EL (cell line): ENCODE measurements at places on chromosomes 5 and 9.

- no peak for DNase-seq
These were observed 302.2 kb downstream of the ZNF608 start for GRCh38 chr5:124444147-124444775.

DNA sequence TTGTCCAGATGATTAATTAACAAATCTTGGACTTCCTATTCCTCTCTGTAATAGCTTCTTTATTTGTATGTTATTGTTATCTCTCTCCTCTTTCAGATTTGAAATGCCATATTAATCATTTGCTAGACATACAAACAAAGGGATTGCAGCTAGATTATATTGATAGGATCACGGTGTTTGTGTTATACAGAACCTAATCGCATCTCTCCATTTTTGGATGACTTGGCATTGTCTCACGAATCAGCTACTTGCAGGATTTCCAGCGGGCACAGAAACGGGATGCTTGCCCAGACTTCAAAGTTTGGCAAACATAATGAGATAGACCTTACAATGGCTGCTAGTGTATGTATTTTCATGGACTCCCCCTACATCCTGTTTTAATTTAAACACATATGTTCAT is 368.1 kb downstream of the TLE4 start:
- no peak for DNase-seq

- peak; percentile 48 for DNase-seq
These were observed 152.2 kb downstream of the ARHGAP26 start for GRCh38 chr5:142922223-142922952.

DNA sequence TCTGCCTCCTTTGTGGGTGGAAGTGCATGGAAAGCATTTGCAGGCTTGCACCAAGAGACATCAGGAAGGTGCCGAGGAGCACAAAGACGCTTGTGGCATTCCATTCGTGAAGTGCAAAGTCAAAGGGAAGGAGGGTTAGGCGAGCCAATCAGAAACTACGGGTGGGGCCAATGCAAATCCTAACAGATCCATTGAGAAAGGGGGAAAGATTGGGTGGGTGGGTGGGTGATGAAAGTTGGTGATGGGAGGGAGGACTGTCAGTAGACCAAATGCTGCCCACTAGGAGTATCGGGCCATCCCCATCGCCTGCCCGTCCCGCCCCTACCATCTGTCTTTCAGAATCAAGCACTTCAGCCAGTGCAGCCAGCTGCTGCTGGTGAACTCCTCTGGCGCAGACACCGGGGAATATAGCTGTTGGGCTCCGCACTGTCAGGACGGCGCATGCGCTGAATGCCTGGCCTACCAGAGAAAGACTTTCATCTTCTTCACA is 17.1 kb upstream of the ANXA6 start:
- no peak for DNase-seq

- DNase-seq = no peak
These were observed 706.6 kb upstream of the ZNF608 start for GRCh38 chr5:125452991-125453390.

DNA sequence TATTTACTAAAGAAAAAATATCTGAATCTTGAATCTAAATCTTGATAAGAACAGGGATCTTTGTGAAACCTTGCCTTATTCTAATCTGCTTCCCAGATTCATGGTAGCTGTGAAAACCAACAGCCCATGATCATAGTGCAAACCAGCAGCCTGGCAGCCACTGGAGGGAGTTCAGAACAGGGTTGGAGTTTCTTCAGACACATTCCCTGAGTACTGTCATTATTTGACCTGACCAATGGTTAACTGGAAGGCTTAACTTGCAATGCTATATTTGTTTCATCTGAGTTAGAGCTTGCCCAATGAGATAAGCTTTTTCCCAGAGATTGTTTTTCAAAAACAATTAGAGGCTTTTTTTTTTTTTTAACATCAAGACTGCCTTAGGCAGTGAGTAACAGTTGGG is 47.8 kb downstream of the LOX start:
- no peak for DNase-seq

- no peak for DNase-seq
These were observed 350.4 kb downstream of the CDH10 start for GRCh38 chr5:24294333-24294732.

DNA sequence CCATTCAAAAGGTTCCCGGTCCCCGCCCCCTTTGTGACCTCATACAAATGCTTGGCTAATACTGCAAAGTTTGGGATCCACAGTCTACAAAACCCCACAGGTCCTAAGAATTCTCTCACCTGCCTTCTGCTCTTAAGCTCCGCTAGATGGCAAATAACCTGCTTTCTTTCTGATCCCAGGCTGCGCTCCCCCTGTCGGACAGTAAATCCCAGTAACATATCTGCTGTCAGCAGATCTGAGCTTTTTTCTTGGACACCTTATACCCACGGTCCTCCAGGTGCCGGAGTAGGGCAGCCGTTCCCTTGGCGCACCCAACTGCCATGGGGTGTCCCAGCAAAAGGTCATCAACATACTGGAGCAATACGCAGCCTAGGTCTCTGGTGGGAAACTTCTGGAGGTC is 39.0 kb upstream of the PPP1R26 start:
- DNase-seq = no peak

- DNase-seq = no peak
These were observed 104.9 kb upstream of the ZNF618 start for GRCh38 chr9:113771199-113771598.

- no peak for DNase-seq
These were observed 15.2 kb upstream of the PHYKPL start for GRCh38 chr5:178247481-178248456.

DNA sequence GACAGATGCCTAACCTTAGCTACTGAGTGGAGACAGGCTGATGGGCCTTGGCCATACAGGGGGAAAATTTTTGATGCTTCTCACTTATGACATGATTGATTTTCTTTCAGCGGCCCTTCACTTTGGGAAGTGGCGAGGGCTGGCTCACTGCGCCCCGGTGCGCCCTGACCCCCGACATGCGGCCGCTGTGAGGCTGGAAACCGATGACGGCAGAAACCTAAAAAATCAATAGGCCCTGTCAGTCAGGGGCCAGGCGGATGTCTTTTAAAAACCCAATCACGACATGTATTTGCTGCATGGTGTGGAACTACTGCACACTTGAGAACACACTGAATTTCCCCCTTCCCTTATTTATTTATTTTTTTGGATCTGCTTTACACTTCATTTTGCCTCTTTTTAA is 121.7 kb downstream of the EBF1 start:
- no peak for DNase-seq

DNA sequence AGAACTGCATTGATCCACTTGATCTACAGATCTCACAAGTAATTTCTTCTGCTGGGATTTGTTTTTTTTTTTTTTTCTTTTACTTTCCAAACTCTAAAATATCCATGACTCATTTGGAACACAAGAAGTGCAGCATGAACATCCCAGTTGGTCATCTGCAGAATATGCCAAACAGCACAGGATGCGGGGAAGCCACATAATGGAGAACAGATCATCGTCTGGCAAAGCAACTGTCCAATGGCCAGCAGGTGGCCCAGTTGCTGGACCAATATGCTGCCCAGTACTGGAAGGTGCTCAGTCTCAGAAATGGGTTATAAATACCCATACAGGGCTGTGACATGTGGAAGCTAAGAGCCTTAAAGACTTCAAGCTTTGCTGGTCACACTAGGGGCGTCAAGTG is 221.3 kb upstream of the TAS2R1 start:
- DNase-seq = peak; percentile 94

DNA sequence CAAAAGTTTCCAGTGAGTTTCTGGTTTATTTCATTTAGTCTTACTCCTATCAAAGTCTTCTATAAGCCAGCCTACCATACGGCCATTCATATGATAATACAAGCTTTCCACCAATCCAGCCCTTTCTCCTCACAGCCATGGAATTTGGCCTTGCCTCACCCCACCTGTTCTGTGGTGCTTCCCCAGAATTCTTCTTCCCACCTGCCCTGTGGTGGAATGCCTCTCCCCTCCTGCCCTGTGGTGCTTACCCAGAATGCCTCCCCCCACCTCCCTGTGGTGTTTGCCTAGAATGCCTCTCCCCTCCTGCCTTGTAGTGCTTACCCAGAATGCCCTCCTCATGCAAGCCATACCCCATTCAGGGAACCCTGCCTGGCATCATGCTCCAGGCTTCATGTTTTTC is 90.3 kb upstream of the APC start:
- no peak for DNase-seq

DNA sequence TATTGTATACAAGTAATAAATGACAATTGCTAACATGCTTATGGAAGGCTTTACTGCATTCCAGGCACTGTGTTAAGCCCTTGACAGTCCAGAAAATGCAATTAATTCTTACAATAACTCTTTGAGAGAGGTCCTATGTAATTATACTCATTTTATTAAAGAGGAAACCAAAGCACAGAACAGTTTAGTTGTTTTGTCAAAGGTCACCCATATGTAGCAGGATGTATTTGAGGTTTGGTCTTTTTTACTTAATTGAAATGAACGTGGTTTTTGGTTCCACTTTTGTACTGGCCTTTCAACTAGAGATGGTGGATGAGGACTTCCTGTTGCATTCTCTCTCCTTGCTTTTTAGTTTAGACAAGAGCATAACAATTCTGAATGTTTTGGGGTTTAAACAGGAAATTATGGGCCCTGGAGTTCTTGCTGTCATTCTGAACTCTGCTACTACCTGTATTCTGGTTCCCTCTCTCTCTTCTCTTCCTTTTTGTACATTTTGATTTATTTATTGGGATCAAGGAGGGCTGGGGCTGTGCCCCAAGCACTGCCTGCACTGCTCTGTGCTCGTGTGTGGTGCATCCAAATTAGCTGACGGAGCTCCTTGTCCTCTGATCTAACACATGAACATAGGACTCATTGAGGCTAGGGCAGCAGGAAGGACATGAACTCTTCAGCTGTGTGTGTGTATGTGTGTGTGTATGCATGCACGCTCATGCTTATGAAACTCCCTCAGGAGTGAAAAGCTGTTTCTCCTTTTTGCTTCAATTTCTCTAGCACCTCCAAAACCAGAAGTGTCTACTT is 47.4 kb downstream of the SLC28A3 start:
- no peak for DNase-seq

DNA sequence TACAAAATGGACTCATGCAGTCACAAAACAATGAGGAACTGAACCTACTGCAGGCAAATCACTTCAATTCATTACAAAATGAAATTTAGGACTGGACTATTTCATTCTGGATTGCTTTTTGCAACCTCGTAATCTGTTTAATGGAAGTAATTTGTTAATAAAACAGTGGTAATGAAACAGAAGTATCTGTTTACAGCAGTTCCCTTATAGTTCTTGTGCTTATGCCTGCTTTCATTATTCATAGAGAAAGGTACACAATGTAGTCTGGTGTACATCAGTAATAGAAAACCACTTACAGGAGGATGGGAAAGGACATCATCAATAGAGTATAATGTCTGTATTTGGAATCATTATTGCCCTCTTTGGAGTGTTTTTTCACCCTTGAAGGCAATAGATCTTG is 389.2 kb upstream of the NUDT12 start:
- DNase-seq = no peak

DNA sequence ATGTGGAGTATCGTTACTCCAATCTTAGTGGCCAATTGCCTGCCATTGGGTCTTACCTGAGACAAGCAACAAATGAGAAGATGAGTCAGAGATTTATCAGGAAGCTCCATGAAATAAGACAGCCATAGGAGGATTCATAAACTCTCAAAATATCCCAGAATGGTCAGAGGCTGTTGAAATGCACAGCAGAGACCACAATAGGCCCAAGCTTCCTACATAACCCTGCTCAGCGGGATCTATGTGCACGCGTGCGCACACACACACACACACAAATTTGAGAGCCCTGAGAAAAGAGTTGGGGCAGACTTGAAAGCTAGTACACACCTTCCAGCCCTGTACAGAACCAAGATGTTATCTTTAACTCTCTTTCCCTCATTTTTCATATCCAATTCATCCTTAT is 9.8 kb downstream of the UIMC1 start:
- DNase-seq = no peak

DNA sequence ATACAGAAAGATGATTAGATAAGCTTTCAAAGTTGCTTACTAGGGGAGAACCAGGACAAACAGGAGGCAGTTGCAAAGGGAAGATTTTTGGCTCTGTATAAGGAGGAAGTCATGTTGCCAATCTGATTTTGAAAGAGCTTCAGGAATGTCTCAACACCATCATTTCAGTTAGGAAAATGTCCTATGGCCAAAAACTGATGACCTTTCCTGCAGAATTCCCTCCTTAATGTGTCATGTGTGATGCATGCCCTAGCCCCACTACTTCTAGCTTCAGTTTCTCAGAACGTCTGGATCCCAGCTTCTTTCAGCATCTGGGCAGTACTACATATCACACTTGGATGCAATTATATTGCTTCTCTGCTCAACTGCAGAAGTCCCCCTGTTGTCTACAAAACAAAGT is 211.5 kb upstream of the NREP start:
- DNase-seq = peak; percentile 46

DNA sequence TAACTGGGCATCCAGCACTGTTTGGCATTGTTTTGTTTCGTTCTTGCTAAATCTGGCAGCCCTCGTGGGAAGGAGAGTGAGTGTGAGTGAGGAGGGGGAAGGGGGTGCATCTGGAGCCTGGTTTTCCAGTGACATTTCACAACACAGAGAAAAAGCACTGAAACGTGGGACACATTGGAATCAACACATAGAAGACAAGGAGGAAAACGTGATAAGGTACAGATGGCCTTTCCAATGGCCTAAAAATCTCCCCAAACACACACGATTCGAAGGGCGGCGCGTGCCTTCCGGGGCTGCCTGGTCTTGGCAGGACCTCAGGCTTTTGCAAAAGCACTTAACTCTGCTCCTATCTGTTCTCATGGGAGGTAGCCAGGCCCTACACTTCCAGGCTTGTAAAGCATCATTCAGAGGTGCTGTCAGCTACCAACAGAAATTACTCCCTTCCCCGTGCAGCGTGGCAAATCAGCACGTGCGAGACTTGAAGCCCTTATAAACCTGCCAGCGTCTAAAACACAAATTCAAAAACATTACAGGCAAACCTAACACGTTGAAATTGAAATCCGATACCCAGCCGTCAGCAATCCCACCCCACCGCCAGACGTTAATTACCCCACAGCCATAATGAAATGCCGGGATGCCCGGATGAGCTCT is 129.4 kb downstream of the OLFM1 start:
- DNase-seq = no peak

DNA sequence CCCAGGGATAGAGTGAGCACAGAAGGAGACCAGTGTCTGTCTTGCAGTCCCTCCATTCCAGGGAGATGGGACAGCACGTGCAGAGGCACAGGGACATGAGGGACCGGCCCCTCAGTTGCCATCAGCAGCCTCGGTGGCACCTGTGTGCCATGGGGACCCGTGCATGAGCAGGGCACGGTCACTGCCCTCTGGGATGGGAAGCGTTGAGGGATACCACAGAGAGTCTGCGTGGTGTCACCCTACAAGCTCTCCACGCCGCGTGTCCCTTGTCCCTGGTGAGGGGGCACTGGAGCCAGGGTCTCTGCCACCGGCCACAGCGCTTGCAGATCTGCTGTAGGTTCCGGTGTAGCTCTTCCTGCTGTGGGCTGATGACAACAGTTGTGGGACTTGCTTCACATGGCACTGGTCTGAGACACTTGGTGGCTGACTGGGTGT is 108.1 kb downstream of the CACNA1B start:
- DNase-seq = no peak

- DNase-seq = peak; percentile 49
These were observed 123.7 kb downstream of the PDE4D start for GRCh38 chr5:59769832-59770231.
